ENCODE measurements at places on chromosomes 12 and 14.

GRCh38 chr12:127657036-127657435, 609.9 kb upstream of the TMEM132C start:
- DNase-seq, result no peak

GRCh38 chr12:52543985-52544883, 8.7 kb downstream of the KRT71 start:
- DNase-seq, result no peak

GRCh38 chr14:73741386-73741875, 27.2 kb upstream of the PNMA1 start:
- no peak for DNase-seq

- no peak for DNase-seq
These were observed 12.5 kb upstream of the MAP3K9 start for GRCh38 chr14:70821584-70822529.

DNA sequence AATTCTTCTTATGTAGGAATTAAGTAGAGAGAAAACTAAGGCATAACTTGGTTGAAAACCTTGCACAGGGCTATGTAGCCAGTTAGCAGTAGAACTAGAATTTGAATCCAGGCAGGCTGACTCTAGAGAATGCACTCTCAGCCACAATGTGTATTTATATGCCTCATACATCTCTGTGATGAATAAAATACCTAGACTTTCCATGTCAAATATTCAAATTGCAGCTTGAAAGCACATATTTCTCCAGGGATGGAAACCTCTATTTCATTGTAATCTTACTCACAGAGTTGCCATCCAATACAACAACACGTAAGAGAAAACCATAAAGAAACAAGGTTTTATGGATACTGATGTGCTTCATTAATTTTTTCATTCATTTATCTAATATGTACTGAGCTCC, 256.0 kb upstream of the FLRT2 start:
- DNase-seq, result no peak

DNA sequence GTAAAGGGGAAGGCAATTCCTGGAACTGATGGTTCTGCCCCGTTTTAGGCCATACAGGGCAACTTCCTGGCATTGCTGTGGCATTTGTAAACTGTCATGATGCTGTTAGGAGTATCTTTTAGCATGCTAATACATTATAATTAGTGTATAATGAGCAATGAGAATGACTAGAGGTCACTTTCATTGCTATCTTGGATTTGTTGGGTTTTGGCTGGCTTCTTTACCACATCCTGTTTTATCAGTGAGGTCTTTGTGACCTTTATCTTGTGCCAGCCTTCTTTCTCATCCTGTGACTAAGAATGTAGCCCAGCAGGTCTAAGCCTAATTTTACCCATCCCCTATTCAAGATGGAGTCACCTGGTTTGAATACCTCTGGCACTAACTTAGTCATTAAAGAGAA, 51.2 kb downstream of the TESPA1 start:
- no peak for DNase-seq

- no peak for DNase-seq
These were observed 116.5 kb downstream of the RFLNA start for GRCh38 chr12:124411281-124411878.

DNA sequence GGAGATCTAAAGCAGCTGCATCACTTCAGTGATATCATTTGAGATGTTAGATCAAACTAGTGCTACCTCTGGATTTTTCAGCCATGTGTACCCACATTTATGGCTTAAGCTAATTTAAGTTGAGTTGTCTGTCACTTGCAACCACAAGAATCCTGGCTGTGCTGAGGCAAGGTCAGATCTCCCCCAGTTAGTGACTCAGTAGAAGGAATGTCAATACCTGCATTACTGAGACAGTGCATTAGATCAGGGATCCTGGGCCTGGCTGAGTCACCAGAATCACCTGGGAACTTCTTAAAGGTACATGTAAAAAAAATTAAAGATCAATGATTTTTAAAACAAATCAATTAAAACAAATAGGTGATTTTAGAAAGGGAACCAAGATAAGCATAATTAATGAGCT, 84.6 kb upstream of the GRIN2B start:
- DNase-seq, result no peak

DNA sequence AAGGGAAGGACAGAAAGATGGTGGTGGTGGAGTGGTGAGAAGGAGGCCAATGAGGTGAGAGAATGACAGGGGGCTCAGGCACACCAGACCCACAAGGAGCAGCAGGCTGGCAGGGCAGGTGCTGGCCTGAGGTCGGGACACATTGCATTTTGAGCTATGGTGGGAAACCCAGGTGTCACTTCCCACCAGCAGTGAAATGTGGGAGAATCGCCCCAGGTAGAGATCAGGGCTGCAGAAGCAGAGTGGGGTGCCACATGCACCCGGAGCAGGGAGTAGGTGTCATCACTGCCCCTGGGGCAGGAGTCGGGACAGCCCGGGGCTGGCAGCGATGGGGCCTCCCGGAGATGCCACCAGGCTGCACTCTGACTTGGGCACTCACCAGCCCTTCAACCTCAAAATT, 315.8 kb downstream of the BCL11B start:
- no peak for DNase-seq

All from GM18507 (cell line).